ENCODE measurements at places on chromosomes 3 and 15. TPM values are rescaled to one million over a fixed set of nuclear protein-coding genes. Genes with fewer than 3 reads are reported as not detected.

Gene PAQR9
- total RNA-seq, result 0.20 TPM

Gene TMC3
- total RNA-seq, result not detected

- DNase-seq, result no peak
These were observed 409.8 kb upstream of the TMCO5A start for GRCh38 chr15:37524601-37525000.

DNA sequence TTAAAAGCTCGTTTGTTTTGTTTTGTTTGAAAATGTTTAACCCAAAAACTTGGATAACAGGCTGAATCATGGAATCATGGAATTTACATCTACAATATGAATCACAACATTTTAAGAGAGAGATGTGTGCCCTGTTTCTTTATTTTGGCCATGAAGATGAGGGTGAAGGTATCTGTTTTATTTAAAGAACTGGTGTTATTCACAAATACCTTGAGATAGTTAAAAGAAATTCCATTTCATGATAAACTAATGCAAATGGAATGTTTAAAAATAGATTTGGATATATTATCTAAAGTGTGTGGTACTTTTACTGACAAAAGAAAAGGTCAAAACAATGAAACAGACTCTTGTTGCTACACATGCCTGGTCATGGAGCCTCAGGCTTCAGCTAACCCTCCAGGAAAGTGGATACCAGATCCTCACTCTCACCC, 486.0 kb upstream of the CFAP20DC start:
- no peak for DNase-seq

- no peak for DNase-seq
These were observed 45.0 kb downstream of the SNRK start for GRCh38 chr3:43331381-43331780.

DNA sequence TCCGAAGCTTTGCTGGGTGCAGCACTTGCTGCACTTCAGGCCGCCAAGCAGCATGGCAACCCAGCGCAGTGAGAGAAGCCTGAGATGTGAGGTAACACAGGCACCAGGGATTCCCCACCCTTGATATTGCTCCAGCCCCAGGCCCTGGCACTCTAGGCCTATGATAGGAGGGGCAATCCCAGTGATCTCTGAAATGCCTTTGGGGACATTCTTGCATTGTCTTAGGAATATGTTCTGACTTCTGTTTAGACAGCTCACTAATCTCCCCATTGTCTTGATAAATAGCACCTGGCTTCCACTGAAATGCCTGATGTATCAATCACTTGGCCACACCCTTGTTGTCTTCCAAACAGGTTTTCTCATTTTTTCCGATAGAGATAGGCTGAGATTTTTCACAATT, 102.8 kb downstream of the SOX14 start:
- DNase-seq, result no peak

Data from gastrocnemius medialis (tissue), 4 donors.